NCI-H748 treated with DMSO at 0.1 percent for 48 hours (cell line): ENCODE measurements at places on chromosomes 16 and 17.

GRCh38 chr17:15260376-15261257 is 4.5 kb downstream of the PMP22 start:
- DNase-seq: peak; percentile 27

DNA sequence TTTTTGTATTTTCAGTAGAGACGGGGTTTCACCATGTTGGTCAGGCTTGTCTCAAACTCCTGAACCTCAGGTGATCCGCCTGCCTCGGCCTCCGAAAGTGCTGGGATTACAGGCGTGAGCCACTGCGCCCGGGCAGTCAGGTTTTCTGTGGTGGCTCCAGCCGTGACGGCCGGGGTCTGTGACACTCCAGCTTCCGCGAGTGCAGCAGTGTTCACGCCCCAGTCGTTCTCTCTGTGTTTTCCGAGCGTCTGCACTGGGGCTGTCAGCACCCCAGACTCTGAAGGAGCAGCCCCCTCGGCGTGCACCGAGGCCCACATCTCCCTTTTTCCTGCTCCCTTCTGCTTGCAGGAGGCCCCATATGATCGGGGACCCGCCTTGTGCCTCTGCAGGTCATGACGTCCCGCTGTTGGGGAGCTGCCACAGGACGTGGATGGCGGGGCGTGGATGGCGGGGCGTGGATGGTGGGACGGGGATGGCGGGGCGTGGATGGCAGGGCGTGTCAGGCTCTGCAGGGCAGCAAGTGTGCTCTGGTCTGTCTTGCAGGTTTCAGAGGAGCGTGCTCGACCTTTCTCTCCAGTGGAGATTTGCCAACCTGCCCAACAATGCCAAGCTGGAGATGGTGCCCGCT is 5.7 kb downstream of the ASPSCR1 start:
- DNase-seq: no peak

- no peak for DNase-seq
Measured at GRCh38 chr17:79563237-79564013, 47.4 kb downstream of the RBFOX3 start.

DNA sequence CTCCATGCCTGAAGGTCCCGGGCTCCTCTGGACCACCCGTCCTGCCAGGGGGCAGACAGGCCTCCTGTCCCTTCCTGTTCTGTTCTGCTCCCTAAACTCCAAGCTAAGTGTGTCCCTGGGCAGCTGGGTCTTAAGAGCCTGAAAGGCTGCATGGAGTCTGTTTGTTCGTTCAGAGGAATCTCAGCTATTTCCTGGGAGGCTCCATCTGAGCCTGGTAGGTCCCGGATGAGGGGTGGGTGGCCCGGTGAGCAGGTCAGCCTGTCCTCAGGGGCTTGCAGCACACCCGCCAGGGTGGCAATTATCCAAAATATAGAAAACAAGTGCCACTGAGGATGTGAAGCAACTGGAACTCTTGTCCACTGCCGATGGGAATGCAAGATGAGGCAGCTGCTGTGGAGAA is 12.6 kb downstream of the ACTG1 start:
- DNase-seq: no peak

DNA sequence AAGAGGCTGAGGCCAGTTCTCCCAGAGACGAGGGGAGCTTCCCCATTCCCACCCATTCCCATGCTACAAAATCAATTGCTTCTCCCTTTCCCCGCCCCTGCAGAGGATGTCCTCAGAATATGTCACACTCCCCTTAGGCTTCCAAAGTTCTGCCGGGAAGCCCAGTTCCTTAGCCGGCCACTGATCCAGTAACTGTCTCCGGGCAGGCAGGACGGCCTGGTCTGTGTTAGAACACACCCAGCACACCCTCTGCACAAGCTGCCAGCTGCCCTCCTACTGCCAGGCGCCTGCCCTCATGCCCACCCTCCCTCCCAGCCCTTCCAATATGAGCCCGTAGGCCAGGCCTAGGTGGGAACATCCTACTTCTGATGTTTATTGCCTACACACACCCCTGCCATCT is 31.1 kb downstream of the SGSM2 start:
- DNase-seq: no peak

- DNase-seq: no peak
Measured at GRCh38 chr16:13612623-13613022, 307.3 kb upstream of the ERCC4 start.

DNA sequence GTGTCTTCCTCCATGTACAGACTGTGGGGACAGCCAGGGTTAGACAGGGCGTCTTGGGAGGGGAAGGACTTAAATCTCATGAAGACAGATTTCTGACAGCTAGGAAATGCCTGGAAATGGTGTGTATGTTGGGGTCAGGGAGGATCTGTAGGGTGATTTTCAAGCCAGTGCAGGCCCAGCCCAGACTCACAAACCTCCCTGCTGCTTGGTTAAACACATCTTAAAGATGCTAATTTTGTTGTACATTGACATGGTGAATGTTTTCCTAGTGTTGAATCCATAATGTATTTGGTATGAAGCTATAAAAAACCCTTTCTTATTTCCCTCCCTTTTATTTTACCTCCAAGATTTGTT is 238.3 kb downstream of the CCDC182 start:
- DNase-seq: no peak

GRCh38 chr17:42055496-42055895 is 5.1 kb upstream of the C17orf113 start:
- no peak for DNase-seq

DNA sequence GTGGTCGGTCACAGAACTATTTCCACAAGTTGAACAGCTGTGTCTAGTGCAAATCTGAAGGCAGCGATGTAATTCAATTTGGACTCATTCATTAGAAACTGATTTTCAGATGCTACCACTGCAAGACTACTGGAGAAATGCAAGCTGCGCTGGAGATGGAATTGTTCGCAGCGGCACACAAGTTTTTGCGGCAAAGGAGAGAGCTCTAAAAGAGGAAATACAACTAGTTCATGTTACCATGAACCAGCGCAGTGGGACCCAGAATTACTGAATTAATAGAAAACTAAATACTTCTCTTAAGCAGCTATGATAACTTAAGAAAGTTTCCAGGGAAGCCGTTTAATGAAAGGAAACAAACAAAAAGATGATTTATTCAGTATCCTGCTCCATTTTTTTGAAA is 1.9 kb downstream of the CREBBP start:
- DNase-seq: no peak

- peak; percentile 98 for DNase-seq
Measured at GRCh38 chr17:5419959-5420653, at the start of gene RPAIN. Gene RPAIN, plus strand, starts transcription at chr17:5420182. Its CDS starts 29 bp downstream, at chr17:5420211.

- no peak for DNase-seq
Measured at GRCh38 chr17:49590874-49591273, 15.2 kb downstream of the NXPH3 start.

- DNase-seq: no peak
Measured at GRCh38 chr16:80778703-80779102, 25.7 kb downstream of the CDYL2 start.

DNA sequence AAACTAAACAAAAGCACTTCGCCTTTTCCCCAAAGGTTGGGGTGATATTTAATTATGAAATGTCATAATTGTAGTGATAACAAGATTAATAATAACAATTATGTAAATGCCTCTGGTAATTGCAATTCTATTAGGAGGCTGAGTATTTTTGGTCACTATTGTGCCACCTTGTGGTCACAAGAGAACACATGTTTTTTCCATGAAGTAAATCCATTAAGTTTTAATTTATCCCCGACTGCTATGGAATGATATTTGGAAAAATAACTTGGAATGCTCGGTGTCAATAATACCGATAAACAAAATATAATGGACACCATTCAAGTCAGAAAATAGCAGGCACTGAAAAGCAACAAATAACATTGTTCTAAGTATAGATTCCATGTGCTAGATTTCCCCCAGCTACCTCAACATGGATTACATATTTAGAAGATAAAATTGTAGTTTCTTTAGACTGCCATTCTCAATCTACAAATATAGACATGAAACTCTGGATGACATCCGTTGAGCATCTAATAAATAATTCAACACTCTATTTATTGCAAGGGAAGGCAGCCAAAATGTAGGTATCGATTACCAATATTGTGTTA is 25.0 kb upstream of the KCNJ2 start:
- DNase-seq: peak; percentile 16

DNA sequence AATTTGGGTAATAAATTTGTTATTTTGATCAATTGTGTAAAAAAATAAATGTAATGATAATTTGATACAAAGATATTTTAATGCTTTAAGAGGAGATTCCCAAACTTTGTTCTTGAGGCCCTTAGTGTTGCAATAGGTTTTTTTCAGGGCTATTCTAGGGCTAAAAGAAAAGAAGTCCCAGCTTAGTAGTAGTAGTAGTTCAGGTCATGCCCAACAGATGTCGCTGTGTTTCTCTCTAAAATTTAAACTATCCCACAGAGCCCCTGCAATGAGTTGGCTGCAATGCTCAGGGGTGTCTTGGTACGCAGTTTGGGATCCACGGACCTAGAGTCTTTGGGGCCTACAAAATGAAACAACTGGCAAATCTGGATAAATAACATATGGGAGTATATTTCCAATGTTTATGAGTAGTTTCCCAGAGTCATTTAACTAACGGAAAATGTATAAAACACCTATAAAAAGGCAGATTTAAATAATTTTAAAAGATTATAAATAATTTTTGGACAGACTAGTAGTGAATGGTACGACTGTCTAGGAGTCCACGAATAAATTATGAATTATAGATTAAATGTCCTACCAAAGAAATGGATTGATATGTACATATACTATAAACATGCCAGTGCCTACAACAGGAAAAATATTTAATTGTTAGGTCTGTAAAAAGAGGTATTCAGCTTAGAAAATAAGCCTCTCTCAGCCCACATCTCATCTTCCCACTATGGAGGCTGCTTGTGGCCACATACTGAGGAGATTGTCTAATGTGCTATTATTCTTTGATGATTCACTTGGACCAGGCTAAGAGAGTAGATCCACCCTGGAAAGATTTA is 228.5 kb upstream of the PMFBP1 start:
- peak; percentile 32 for DNase-seq

- DNase-seq: no peak
Measured at GRCh38 chr17:44012391-44012790, 2.4 kb downstream of the TMEM101 start.

DNA sequence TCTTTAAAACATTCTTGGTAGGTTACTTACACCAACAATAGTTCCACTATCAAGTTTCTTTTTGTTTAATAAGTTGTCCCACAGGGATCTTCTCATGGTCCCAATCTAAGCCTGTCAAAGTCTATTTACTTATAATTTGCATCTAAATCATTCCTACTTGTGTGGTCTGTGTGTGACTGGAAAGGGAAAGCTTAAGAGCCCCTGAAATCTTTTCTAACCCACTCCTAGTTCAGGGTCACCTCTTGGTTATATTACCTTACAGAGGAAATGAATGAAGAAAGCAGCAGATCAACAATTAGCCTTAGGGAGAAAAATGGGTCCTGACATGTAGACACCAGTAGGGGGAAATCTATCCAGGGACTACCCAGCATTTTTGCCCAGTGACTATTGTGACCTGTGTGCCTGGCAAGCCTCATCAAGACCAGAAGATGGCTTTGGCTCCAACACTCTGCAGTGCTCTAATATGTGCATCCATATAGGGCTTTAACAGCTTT is 110.4 kb upstream of the HAS3 start:
- no peak for DNase-seq

GRCh38 chr17:27339836-27340550 is 46.1 kb downstream of the WSB1 start:
- no peak for DNase-seq

GRCh38 chr17:39224778-39225307 is 902 bp downstream of the STAC2 start:
- peak; percentile 8 for DNase-seq

GRCh38 chr16:23902748-23903414 is 67.1 kb downstream of the PRKCB start:
- no peak for DNase-seq

GRCh38 chr17:43587647-43588046 is 41.5 kb upstream of the ETV4 start:
- no peak for DNase-seq

- no peak for DNase-seq
Measured at GRCh38 chr17:8147141-8147804, 4.9 kb downstream of the PER1 start.

DNA sequence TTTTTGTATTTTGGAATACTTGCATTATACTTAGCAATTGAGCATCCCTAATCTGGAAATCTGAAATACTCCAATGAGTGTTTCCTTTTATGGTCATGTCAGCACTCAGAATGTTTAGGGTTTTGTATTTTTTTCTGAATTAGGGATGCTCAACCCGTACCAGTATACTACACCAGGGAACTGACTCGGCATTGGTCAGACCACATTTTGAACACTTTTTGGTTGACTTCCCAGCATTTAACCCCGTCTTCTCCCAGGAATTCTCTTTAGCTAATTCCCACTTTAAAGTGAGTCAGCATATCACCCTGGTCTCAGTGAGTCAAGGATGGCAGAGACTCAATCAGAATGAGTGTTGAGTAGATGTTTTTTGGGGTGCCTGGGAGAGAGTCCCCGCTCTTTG is 177.9 kb downstream of the SPECC1 start:
- DNase-seq: no peak

GRCh38 chr16:11179574-11179973 is 76.4 kb downstream of the SOCS1 start:
- no peak for DNase-seq

GRCh38 chr17:44241106-44241624 is 21.7 kb upstream of the UBTF start:
- no peak for DNase-seq

GRCh38 chr17:8109661-8110455 is 8.5 kb downstream of the ALOXE3 start:
- DNase-seq: peak; percentile 74

DNA sequence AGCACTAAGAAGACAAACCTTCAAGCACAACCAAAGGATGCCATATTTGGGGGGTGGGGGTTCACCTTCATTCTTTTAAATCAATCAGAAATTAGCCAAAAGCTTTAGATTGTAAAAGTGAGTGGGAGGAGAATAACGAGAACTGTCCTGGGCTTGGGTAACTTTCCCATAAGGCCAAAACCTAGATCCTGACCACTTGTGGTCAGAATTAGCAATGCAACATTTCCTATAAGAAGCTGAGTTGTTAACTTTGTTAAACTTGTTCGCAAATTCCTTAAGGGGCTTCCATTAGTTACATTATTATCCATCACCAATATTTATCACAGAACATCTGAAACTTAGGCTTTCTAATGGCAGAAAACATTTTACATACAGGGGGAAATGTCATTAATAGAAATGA is 25.1 kb downstream of the STAT5B start:
- no peak for DNase-seq

GRCh38 chr16:30637944-30638343 is 12.8 kb upstream of the PRR14 start:
- no peak for DNase-seq

GRCh38 chr17:79088247-79088996 is 13.8 kb downstream of the ENGASE start:
- no peak for DNase-seq

- no peak for DNase-seq
Measured at GRCh38 chr17:75024686-75025397, 12.4 kb downstream of the MRPL58 start.

GRCh38 chr16:25403852-25404251 is 146.2 kb upstream of the ZKSCAN2 start:
- no peak for DNase-seq

GRCh38 chr16:89919535-89920406 is 1.1 kb downstream of the MC1R start:
- DNase-seq: no peak

GRCh38 chr16:4051591-4051990 is 64.7 kb downstream of the ADCY9 start:
- no peak for DNase-seq
